ENCODE measurements at places on chromosomes 7 and 10.

GRCh38 chr7:137203351-137203750 is 140.2 kb downstream of the PTN start:
- DNase-seq = no peak

DNA sequence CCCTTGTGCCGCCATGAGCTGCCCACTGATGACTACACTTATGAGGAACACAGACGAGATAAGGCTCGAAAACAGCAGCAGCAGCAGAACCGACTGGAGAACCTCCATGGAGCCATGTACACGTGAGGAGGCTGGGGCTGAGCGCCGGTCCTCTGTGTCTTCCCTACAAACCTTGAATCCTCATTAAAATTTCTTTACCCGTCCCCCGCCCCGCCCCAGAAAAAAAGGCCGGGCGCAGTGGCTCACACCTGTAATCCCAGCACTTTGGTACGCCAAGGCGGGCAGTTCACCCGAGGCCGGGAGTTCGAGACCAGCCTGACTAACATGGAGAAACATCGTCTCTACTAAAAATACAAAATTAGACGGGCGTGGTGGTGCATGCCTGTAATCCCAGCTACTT is 1.5 kb upstream of the RINT1 start:
- no peak for DNase-seq

DNA sequence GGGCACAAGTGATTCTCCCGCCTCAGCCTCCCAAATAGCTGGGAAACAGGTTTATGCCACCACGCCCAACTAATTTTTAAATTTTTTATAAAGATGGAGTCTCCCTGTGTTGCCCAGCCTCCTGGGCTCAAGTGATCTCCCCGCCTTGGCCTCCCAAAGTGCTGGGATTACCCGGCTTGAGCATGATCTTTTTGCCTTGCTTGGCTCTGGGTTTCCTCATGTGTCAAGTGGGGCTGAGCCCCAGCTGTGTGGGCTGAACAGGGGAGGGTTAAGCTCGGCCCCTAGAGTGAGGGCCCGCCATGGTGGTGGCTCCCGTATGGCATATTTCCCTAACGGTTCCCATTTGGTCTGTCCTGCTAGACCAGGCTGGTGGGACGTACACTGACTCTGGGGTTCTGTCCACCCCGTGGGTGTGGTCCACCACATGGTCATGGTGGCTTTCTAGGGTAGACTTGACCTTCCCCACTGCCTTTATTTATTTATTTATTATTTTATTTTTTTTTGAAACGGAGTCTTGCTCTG is 66.3 kb downstream of the LHPP start:
- no peak for DNase-seq

- no peak for DNase-seq
Measured at GRCh38 chr7:135678612-135679575, 16.6 kb downstream of the STMP1 start.

DNA sequence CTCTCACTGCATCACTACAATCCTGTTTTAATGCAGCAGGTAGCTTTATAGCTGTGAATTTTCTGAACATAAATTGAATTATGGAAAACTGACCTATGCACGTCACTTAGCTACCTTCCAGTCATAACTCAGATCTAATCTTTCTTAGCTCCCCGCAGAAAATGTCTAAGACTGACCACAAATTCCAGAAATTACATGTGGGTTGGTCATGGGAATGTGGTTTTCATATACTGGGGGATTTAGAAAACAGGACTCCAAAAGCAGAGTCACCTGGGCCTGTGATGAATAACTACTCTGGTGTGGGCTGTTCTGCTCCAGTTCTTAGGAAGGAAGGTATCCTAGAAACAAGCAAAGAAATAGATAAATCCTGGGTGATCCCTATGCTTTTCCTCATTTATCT is 178.4 kb upstream of the LRRTM3 start:
- no peak for DNase-seq
